Ureter (tissue), 1 donor: ENCODE measurements at places on chromosomes 2 and 18. TPM values are rescaled to one million over a fixed set of nuclear protein-coding genes. Genes with fewer than 3 reads are reported as not detected.
A peak's percentile ranks its signal among the peaks of the same experiment; 100 is the strongest.

DNA sequence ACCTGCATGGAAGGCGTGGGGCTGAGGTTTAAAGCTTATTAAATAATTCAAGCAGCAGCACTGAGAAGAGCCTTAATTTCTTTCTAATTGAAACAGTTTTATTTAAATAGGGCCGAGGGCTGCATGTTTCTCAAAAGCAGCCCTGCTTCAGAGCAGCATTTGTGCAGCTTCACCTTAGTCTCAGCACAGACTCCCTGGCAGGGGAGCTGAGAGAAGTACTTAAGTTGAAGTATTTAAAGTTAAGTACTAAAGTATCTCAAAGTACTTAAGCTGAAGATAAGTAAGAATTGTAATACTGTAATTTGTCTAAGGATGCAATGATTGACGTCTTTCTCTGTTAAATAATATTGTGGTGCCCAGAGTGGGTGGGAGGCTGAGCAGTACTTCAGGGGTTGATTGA, 31.4 kb downstream of the IMPA2 start:
- no peak for DNase-seq

DNA sequence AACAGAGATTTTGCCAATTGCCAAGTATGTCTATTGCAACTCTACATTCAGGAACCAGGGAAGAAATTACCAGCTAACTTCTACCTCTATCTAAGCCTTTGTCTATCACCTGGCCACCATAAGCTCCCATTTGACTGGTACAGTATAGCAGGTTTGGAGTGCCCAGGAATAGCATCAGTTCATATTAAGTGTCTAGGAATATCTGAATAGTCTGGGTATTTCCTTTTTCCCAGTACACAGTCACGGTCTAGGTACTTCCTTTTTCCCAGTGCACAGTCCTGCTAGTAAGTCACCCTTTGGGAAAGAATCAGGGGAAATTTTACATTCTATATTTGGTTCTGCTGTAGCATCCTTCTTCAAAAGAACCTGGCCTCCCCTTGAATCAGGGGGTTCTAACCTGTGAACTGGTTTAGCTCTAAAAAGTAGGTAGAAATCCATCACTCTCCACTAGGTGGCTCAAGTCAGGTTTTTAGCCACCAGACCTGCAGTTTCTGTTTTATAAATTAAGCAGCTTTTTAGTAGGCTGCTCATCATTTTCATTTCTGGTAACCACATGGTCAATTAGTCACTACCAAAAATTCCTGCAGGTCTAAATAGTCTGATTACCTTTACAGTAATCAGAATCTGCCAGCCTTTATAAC, 49.3 kb upstream of the DNAJC10 start:
- no peak for DNase-seq

GRCh38 chr18:49618742-49619681, 57.2 kb downstream of the LIPG start:
- no peak for DNase-seq

GRCh38 chr2:85237849-85238565, 89.8 kb downstream of the TGOLN2 start:
- DNase-seq = peak; percentile 65

Gene CLEC4F
- total RNA-seq = 1.2 TPM

Gene NEURL3
- 0.70 TPM for total RNA-seq

Gene ASIC4
- 0.13 TPM for total RNA-seq
